ENCODE measurements at places on chromosomes 1 and 21.

DNA sequence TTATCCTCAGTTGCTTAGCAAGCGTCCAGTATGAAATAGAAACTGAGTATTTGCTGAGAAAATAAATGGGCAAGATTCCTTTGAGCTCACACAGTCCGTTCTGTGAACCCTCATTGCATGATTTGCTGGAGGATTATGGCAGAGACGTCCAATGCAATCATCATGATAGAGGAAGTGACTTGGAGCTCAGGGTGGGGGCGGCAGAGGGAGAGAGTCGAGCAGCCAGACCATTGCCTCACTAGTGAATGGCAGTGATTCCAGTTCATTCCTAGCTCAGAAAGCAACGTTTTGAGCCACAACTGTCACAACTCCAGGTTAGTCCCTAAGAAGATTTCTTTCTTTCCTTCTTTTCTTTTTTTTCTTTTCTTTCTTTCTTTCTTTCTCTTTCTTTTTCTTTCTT lies 27.5 kb upstream of the COL9A2 start:
- DNase-seq = peak; percentile 68

GRCh38 chr1:183580281-183580682 lies 10.0 kb downstream of the NCF2 start:
- no peak for DNase-seq

GRCh38 chr1:63883494-63884235 lies 109.8 kb downstream of the ROR1 start:
- no peak for DNase-seq

- DNase-seq = no peak
Observed at GRCh38 chr1:230427094-230427876, 1.2 kb upstream of the PGBD5 start.

DNA sequence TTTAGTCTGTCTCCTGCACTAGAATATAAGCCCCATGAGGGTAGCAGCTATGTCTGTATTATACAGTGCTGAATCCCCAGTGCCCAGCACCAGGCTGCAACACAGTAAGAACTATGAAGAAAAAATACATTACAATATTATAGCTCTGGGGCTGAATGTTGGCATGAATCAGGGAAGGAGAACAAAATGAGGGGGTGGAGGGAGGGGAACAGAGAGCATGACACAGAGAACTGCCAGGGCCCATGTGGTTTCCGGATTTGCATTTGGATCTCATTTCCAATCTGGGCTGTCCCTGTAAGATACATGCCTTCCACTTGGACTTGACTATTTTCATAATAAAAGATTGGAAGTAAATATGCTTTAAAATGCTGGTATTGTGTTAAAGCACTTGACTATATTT lies 35.8 kb downstream of the C1orf198 start:
- no peak for DNase-seq

- peak; percentile 27 for DNase-seq
Observed at GRCh38 chr1:23960291-23961020, 828 bp downstream of the PNRC2 start.

GRCh38 chr21:40351006-40351405 lies 483.8 kb downstream of the PCP4 start:
- DNase-seq = no peak

DNA sequence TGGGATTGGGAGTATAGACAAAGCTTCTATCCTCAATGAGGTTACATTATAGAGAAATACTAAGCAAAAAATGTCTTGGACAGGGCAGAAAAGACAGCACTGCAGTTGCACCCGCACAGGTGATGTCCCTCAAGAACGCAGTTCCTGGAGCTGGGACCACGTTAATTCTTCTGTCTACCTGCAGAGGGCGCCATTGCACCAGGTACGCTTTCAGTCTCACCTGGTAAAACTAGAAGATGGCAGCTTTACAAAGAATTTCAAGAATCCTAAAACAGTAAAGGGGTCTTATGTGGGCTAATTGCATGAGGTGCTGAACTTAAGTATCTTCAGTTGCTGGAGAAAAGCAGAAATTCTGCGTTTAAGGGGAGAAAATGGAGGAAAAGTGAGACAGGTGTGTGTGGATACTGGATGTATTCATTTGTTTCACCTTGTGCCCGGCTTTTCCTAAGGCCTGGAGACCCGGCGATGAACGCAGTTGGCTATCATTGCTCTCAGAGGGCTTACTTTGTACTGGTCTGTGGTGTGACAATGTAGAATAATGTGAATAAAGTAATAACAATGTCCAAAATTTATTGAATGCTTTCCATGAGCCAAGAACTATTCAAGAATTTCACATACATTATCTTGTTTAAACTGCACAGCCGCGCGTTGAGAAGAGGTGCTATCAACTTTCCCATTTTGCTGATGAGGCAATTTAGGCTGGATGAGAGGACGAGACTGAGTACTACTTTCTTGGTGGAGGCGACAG lies 276.3 kb upstream of the GREM2 start:
- peak; percentile 65 for DNase-seq

DNA sequence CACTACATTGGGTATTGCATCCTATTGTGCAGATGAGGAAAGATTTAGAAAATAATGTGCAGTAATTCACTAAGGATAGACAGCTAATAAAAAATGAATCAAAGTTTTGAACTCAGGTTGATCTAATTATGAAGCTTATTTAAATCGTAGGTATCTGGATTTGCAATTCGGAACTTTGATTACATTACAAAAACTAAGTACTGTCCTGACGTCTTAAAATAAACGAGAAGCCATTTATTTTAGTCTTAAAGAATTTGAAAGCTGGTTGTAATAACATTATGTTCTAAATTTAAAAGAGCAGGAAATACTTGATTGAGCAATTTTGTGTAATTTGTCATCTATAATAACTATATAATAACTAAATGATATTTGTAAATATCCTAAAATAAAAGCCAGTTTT lies 235.9 kb downstream of the TPR start:
- no peak for DNase-seq

- DNase-seq = no peak
Observed at GRCh38 chr1:155636397-155637153, 26.6 kb downstream of the MSTO1 start.

DNA sequence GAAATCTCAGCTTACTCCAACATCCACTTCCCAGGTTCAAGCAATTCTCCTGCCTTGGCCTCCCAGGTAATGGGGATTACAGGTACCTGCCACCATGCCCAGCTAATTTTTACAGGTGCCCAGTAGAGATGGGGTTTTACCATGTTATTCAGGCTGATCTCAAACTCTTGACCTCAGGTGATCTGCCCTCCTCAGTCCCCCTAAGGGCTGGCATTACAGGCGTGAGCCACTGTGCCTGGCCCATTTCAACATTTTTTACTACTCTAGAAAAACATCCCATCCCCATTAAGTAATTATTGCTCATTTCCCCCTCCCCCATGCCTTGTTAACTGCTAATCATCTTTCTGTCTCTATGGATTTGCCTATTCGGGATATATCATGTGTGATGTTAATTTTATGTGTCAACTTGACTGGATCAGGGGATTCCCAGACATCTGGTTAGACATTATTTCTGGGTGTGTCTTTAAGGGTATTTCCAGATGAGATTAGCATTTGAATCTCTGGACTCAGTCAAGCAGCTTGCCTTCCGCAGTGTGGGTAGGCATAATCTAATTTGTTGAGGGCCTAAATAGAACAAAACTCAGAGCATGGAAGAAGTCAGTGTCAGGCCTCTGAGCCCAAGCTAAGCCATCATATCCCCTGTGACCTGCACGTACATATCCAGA lies 33.0 kb upstream of the ZBTB8B start:
- DNase-seq = no peak

DNA sequence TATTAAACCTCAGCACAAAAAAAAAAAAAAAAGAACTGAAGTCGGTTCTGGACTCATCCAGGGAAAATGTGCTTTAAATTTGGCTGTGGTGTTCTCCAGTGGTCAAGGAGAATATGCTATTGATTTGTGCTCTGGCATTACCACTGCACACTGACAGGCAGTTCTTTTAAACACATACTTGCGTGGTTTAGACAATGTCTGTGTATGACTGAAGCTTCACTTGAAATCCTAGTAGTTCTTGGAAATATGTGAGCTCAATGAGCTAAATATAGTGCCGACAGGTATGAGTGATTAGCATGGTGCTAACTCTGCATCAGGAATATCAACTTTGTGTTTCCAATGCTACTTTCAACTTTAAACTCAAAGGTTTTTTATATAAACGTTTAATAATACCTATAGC lies 415.6 kb downstream of the SMYD3 start:
- no peak for DNase-seq

- no peak for DNase-seq
Observed at GRCh38 chr1:95984798-95985374, 736.7 kb upstream of the PTBP2 start.

DNA sequence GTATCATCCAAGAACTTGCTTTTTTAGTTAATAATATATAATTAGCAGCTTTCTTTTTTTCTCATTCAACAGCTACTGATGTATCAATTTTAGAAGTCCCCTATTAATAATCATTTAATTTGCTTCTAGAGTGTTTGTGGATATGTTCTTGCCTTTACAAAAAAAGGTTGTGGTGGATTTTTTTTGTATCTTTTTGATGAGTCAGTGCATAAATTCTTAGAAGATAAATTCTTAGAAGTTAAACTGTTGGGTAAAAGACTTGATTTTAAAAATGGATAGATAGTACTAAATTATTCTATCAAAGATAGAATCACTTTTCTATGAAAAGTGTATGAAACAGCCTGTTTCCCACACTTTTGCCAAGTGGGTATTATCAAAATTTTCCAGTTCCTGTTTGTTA lies 11.9 kb downstream of the FGGY start:
- no peak for DNase-seq

GRCh38 chr1:171185091-171185490 lies at the start of gene FMO2:
Gene FMO2, plus strand, starts transcription at chr1:171185300. Its CDS starts 414 bp downstream, at chr1:171185714.
- DNase-seq = no peak

DNA sequence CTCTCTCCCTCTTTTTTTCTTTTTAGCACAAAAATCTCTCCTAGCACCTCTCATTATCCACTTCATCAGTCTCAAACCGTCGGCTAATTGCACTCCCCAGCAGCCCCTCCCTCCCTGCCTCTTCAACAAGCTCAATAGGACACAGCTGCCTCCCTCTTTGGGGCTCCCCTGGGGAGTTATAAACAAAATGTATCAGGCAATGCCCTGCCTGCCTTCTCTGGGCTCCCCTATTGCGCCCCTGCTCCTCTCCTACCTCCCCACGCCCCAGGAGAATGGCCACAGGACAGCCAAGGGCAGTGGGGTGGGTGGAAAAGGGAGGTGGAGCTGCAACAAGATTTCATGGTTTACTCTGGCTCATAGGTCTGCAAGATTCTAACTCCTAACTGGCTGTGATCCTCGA lies 147.1 kb upstream of the GRIK3 start:
- DNase-seq = no peak

DNA sequence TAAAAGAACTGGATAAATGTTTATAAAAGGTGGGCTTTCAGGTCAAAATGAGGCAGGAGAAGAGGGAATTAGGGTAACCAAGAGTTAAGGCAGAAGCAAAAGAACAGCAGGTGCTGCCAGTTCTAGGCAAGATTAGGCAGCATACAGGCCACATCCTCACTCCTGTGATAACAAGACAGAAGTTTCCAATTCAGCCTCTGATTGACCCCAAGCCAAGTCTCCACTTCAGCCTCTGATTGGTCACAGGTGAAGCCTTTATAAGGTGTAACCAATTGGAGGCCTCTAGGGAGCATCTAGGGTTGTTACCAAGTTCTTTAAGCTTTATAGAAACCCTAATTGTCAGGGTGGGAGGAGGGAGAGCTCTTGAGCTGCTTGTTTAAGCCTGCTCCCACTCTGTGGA lies 160.8 kb downstream of the MATN1 start:
- DNase-seq = no peak

DNA sequence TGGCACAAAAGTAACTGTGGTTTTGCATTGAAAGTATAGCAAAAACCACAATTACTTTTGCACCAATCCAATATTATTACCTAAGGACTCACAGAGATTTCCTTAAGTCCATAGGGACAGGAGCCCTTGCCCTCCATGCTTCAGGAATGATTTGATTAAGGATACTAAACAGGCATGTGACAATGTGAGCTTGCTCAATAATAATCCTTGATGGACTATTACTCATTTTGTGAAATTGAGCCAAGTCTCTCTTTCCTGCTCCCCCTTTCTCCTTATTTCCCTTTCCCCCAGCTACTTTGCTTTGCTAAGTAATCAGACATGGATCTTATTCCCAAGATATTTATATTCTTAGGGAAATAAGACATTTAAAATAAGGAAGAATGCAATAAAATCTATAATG lies 21.6 kb upstream of the RGL1 start:
- DNase-seq = no peak

DNA sequence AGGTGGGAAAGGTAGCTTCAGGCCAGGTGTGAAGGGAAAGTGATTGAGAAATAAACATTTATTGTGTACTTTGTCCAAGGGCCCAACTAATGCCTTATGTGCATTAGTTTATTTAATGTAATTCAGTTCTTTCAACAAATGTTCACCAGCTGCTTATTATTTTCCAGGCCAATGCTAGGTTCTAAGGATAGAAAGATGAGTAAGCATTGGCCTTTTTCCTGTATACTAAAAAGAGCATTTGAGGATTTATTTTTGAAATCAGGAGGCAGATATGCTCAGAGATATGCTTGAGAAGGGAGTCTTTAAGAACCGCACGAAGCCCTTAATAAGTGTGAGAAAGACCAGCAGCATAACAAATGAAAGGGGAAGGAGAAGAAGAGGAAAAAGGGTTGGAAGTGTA lies 32.0 kb downstream of the CLCA1 start:
- no peak for DNase-seq

- DNase-seq = peak; percentile 90
Observed at GRCh38 chr1:67700692-67701410, 15.8 kb downstream of the GADD45A start.

- DNase-seq = no peak
Observed at GRCh38 chr21:46061950-46062349, 36.0 kb upstream of the COL6A2 start.

- no peak for DNase-seq
Observed at GRCh38 chr1:168304865-168305264, 24.2 kb downstream of the TBX19 start.

- DNase-seq = no peak
Observed at GRCh38 chr1:53604291-53604919, 134.6 kb downstream of the GLIS1 start.

GRCh38 chr1:18661404-18662285 lies 31.0 kb downstream of the PAX7 start:
- DNase-seq = no peak

- no peak for DNase-seq
Observed at GRCh38 chr1:221394011-221394544, 347.8 kb downstream of the DUSP10 start.

DNA sequence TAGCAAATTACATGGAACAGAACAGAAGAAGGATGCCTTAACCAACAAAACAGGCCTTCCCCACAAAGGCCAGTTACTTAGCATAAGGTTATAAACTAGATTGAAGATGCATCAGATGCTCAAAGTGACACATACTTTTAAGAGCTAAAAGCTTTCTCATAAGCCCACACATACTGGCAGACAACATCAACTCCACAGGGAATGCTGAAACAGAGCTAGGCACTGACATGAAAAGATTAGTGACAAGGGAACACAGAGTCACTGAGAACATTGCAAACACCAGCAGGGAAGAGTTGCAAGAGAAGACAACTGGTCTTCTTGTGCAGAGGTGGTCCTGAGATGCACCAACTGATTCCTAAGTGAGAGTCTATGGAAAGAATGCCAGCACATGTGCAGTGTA lies 6.9 kb downstream of the TTC13 start:
- no peak for DNase-seq

All from hepatocyte (in vitro differentiated cells).